NCI-H2171 (cell line): ENCODE measurements at places on chromosomes 3 and 15.

- DNase-seq, result no peak
Measured at GRCh38 chr15:33209575-33210481, 15.3 kb upstream of the FMN1 start.

- DNase-seq, result no peak
Measured at GRCh38 chr3:178072391-178073305, 463.6 kb upstream of the KCNMB2 start.

GRCh38 chr3:85603378-85603777 is 644.6 kb downstream of the CADM2 start:
- peak; percentile 12 for DNase-seq

- no peak for DNase-seq
Measured at GRCh38 chr15:101322854-101323477, 27.9 kb upstream of the SNRPA1 start.

DNA sequence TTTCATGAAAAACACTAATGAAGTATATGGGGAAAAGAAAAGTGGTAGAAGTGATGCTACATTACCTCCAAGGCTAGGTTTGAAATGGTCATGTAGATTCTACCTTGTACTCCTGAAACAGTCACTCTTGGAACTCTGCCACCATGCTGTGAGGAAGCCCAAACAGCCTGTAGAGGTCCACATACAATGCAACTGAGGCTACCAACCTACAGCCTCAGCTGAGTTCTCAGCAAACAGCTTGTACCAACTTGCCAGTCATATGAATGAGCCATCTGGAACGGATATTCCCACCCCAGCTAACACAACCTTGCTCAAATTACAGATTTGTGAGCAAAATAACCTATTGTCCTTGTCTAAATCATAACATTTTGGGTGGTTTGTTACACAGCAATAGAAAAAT is 193.5 kb downstream of the ULK4 start:
- DNase-seq, result peak; percentile 72

- peak; percentile 12 for DNase-seq
Measured at GRCh38 chr3:32440611-32441350, 49.1 kb downstream of the CMTM7 start.

DNA sequence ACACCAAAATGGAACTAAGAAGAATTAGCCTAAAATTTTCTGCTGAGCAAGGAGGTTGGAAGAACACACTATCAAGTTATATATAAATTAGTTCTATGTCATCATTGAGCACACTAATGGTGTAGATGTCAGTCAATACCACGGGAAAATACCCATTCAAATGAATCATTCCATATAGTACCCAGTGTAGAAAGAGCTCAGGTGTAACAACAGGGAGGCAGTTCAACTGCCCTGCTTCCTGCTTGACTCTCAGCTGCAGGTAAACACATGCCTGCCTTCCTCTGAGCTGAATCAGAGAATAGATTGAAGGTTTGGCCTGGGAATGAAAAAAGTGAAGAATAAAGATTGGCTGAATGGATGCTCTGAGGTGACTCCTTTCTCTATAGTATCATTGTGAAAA is 1088.0 kb downstream of the AGBL1 start:
- no peak for DNase-seq

DNA sequence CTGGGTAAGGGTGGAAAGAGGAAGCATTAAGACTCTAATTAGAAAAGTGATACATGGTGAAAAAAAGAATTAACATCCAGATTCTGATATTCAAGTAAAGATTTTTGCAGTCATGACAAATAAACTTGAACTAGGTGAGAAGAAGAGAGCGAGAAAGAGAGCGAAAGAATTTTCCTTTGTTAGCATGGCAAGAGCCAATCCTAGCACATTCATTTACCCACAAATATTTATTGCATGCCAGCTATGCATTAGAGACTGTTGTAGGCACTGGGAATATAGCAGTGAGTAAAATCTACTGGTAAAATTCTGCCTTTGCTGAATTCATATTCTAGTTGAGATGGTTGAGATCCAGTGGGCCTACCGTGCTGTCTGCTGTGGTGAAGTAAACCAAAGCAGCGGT is 177.9 kb upstream of the DPH6 start:
- DNase-seq, result no peak

DNA sequence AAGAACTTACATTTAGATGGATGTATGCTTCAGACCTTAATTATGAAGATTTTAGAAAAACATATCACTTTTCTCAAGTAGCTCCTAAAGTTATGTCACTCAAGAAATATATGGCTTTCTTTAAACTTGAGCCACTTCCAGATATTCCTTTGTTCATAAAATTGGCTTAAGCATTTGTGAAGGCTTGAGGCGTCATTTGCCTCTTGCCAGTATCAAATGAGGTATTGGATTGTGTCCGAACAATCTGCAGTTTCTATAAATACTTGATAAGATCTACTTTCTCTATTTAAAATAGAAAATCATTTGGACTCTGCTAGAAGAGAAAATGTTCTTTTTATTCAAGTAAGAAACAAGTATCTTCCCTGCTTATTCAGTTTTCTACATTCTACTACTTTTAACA is 102.6 kb downstream of the RSL24D1 start:
- DNase-seq, result no peak

- DNase-seq, result no peak
Measured at GRCh38 chr3:16349986-16350596, 85.1 kb downstream of the OXNAD1 start.

DNA sequence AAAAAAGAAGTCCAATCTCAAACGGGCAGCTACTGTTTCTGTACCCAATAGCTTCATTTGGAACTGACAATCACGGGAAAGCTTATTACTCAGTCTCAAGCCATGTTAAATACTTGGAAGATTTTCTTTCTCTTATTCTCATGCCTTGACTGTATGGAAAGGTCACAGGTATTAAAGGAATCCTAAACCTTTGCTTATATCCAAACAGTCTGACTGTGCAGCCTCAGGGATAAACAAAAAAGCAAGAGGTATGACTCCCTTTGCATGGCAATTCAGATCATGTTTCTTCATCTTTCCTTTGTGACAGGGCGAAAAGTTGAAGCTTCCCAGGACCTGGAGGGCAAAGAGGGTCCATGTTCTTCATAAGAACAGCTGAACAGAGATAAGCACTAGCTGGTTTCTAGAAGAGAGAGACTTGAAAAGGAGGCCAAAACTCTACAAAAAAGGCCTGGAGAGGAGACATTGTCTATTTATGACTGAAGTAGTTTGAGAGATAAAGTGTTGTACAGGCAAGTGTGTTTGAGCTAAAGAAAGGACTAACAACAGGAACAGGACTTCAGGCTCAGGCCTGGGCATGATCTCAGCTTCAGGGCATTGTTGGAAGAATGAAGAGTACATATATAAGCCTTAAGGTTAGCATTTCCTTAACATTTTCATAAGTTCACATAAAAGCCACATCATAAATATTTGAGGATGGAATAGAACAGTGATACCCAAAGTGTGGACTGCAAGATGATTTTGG is 231.0 kb upstream of the THRB start:
- no peak for DNase-seq

GRCh38 chr3:28595372-28595771 is 246.7 kb upstream of the AZI2 start:
- no peak for DNase-seq

DNA sequence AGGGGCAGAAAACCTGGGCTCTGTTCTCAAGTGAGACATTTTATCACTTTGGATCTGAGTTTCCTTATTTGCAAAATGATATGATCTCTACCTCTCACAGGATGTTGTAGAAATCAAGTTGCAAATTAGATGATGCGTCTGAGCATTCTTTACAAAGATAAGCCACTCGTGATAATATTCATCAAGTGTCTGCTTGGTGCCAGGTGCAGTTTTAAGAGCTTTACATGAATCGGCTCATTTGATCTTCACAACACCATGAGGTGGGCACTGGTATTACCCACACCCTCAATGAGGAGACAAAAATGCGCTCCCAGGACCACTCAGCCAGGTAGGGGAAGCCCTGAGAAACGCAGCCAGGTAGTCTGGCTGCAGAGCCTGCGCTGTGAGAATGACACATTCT is 59.1 kb upstream of the CA12 start:
- DNase-seq, result no peak

- no peak for DNase-seq
Measured at GRCh38 chr15:93451265-93451664, 362.3 kb upstream of the RGMA start.

DNA sequence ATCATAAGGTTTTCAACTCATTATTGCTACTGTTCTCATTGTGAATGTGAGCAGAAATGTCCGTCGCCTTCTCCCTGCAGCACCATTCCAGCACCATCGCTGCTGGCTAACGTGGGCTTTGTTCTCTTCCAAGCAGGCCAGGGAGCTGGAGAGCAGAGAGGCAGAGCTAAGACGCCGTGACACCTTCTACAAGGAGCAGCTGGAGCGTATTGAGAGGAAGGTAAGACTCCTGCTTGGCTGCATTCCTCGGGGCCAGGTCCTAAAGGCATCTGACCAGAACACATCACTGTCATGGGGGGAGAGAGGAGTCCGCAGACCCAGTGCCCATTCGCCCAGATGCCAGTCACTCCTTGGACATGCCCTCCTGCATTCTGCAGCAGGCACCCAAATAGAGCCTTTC is 130.4 kb upstream of the PLXNA1 start:
- DNase-seq, result no peak

DNA sequence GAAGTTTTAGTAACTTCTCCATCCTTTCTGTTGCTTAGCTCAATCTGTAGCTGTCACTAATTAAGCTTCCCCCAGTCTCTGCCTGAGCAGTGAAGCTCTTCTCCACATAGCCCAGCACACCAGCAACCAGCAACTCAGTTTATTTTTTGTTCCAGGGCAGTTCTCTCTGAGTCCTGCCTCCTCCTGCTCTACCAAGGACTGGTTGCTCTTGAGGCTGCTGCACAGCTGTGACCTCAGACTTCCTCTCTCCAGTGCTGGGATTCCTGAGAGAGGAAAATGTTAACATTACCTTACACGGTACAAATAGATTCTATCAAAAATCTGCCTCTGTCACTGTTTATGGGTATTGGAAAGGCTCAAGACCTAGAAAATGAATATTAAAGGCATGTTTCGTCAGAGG is 294.7 kb downstream of the OXSM start:
- no peak for DNase-seq

- DNase-seq, result no peak
Measured at GRCh38 chr15:80105595-80105994, 46.1 kb downstream of the ZFAND6 start.

- no peak for DNase-seq
Measured at GRCh38 chr3:17514597-17514996, 227.8 kb downstream of the TBC1D5 start.

GRCh38 chr3:77699125-77699691 is 659.3 kb downstream of the ROBO2 start:
- no peak for DNase-seq

DNA sequence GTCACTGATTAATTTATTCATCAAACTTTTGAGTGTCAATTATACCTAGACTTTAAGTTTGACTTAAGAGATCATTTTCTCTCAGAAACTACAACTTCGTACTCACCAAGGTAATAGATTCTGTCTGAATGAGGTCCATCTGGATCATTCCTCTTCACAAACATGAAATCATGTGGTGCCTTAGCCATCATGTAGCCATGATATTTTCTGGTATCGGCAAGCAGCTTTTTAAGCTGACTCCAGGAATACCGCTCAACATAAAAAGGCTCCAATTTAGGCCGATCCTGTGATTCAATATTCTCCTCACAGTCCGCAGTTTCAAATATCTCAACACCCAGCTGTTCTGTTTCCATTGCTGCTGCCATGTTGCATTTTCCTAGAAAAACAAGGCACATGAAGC is 5.3 kb downstream of the DPP8 start:
- no peak for DNase-seq

GRCh38 chr3:124467980-124468902 is 262.0 kb upstream of the UMPS start:
- peak; percentile 38 for DNase-seq

DNA sequence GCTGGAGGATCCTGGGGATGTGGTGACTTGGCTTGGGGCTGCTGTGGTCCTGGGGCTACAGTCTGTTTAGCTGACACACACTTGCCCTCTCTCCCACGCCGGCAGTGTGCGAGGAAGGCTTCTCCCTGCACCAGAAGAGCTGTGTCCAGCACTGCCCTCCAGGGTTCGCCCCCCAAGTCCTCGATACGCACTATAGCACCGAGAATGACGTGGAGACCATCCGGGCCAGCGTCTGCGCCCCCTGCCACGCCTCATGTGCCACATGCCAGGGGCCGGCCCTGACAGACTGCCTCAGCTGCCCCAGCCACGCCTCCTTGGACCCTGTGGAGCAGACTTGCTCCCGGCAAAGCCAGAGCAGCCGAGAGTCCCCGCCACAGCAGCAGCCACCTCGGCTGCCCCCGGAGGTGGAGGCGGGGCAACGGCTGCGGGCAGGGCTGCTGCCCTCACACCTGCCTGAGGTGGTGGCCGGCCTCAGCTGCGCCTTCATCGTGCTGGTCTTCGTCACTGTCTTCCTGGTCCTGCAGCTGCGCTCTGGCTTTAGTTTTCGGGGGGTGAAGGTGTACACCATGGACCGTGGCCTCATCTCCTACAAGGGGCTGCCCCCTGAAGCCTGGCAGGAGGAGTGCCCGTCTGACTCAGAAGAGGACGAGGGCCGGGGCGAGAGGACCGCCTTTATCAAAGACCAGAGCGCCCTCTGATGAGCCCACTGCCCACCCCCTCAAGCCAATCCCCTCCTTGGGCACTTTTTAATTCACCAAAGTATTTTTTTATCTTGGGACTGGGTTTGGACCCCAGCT is 2.9 kb upstream of the FES start:
- no peak for DNase-seq

GRCh38 chr3:125165189-125165947 is 47.2 kb downstream of the SLC12A8 start:
- no peak for DNase-seq

DNA sequence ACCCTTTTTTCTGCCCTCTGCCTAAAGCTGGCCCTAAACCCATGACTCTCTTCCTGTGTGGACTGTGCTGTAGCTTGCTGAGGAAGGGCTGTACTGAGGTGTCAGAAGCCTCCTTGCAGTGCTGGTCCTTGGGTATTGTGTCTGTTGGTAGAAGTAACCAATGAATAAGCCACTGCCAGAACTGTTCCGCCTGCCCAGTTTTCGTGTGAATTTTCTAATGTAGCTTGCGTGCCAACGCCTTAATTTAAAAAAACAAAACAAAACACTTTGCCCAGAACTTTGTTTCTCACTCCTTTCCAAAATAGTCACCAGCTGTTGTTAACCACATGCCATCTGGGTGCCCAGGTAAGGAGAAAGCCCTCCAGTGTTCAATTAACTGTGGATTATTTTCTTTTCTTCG is 101.9 kb downstream of the KLHL25 start:
- peak; percentile 60 for DNase-seq

DNA sequence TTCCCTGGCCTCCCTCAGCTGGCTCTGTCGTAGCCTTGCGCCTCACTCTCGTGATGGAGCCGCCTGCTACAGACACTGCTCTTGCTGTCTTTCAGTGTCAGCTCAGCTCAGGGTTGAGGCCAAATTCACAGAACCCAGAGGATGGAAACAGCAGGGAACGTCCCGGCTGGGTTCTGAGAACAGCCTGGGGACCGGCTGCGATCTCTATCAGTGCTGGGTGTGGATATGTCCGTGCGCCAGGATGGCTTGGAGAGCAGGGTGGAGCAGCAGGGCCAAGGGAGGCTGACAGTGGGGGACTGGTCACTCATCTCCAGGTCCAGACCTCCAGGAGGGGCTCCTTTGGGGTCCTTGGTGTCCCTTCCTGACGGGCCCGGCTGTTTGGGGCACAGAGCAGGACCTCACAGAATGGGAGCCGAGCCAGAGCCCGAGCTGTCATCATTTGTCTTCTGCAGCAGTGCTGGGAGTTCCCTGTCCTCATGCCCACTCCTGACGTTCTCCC is 18.4 kb downstream of the KLF15 start:
- DNase-seq, result no peak
